ENCODE measurements at places on chromosomes 3 and 15.

GRCh38 chr3:45765958-45766357, 30.4 kb downstream of the SLC6A20 start:
- no peak for DNase-seq

- DNase-seq, result no peak
These were observed 51.5 kb downstream of the RPN1 start for GRCh38 chr3:128598884-128599664.

GRCh38 chr3:74787011-74787410, 172.6 kb upstream of the CNTN3 start:
- DNase-seq, result no peak

DNA sequence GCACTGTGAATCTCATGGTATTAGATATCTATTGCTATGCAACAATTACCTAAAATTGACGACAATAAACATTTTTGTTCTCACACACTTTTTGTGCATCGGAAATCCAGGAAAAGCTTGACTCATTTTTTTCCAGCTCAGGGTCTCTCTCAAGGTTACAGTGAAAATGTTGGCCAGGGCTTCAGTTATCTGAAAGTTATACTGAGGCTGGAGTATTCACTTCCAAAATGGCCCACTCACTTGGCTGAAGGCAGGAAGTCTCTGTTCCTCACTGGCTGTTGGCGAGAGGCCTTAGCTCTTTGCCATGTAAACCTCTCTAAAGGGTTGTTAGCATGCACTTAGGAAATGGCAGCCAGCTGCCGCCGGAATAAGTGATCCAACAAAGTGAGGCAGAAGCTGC, 41.4 kb downstream of the OSTN start:
- no peak for DNase-seq

- no peak for DNase-seq
These were observed 60.9 kb downstream of the UMPS start for GRCh38 chr3:124791142-124791541.

DNA sequence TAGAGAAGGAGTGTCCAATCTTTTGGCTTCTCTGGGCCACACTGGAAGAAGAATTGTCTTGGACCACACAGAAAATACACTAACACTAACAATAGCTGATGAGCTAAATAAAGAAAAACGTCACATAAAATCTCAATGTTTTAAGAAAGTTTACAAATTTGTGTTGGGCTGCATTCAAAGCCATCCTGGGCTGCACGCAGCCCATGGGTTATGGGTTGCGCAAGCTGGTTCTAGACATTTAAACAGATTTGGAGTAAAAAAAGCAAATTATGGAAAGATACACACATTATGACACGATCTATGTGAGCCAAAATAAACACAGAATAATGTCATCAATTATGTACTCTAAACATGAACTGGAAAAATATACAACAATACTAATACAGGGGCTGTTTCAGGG, 703.3 kb upstream of the LMCD1 start:
- DNase-seq, result no peak

DNA sequence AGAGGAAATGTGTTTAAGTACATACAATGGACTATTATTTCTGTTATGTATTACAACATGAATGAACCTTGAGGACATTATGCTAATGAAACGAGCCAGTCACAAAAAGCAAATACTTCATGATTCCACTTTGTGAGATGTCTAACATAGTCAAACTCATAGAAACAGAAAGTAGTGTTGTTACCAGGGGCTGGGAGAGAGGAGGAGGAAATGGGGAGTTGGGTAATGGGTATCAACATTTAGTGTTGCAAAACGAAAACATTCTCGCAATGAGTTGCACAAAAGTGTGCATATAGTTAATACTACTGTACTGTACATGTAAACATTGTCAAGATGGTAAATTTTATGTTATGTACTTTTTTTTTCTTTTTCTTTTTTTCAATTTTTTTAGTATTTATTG, 194.3 kb downstream of the IL5RA start:
- no peak for DNase-seq

GRCh38 chr3:46948830-46949671, 27.5 kb downstream of the CCDC12 start:
- DNase-seq, result peak; percentile 45

DNA sequence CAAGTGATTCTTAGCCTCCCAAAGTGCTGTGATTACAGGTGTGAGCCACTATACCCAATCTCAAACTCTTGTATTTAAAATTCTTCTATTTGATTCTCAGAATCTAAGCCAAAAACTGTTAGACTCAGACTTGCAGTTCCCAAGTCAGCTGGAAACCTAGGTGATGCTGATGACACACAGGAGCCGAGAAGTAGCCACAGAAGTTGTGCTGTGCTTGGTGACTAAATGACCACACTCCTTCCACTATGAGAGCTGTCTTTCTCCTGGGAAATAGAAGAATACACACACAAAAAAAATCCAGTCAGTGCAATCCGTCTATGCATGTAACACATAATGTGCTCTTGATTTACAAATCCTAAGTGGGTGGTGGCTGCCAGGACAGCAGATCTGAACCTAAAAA, 33.9 kb downstream of the ILDR1 start:
- no peak for DNase-seq

DNA sequence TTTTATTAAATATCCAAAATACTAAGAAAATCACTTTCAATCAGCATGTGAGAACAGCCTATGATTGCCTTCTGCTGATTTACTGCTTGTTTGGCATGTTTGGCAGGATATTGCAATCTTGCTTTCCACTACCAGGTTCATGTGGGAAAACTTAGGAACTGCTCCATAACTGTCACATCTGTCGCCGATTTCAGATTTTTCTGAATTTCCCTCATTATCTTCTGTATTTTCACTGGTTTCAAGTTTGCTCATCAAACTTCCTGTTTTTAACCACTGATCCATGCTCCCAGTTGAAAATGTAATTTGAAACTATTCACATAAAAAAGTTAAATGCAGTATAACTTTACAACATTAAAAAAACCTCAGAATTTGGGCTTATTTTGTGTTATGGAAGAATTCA, 93.0 kb downstream of the NFKBIZ start:
- DNase-seq, result no peak

DNA sequence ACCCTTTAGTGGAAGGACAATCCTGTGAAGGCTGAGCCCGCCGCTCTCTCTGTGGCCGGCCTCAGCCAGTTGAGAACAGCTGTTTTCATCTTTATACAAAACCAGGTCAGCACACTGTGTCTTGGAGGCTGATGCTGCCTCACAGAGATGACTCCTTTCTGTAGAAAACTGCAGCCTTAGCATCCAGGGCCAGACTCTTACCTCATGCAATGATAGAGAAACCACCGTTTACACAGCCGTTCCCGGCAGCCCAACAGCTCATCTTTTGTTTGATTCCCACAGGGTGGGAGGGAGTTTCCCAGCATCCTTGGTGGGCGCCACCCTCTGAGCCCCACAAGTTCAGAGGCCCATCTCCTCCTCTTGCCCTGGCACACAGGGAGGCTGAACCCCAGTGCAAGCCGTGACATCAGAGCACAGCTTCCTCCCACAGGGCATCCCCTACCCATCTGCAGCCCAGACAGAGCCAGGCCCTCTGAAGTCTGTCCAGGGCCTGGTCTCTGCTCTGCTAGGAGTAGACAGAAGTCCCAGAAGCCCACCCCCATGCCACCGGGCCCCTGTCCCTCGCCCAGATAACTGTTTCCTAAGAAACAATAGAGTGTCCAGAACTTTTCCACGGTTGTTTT, 105.0 kb downstream of the LRRK1 start:
- DNase-seq, result no peak

GRCh38 chr3:132279030-132279429, 38.2 kb upstream of the ACP3 start:
- no peak for DNase-seq

GRCh38 chr3:173007079-173007723, 133.8 kb downstream of the SPATA16 start:
- DNase-seq, result no peak

DNA sequence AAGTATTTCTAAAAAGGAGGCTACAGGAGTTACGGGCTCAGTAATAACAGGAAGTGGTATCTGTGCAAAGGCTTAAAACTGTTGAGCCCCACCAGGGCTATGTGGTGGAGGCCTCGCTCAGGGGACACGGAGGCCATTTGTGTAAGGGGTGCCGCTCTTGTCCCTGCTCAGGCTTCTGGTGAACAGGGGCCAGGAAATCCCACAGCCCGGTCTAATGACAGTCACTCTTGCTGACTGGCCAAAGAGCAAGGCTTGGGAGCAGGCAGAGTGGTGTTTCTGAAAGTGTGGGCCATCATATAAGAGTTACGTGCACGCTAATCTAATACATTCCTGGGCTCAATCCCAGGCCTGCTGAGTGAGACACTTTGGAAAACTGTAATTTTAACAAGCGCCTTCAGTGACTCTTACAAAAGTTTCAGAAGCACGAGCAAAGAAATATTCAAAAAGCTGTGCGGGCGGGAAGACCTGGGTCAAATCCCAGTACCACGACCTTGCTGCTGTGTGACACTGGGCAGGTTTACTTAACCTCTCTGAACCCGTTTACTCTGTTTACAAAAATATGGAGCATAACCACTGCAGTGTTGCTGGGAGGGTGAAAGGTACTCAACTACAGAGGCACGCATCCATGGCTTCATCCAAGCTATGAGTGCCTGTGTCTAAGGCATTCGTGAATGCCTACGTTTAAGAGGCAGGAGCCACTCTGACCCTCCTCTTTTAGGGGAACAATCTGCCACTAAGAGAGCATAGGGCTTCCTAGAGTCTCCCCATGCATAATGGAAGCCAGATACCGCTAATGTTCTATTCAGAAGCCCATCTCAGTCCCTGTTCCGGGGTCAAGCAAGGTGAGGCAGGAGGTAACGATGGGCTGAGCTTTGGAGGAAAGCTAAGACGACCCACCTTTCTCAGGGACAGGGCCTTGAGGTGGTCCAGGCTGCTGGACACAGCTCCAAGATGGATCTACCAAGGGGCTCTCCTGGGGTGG, 2.0 kb downstream of the ATP10A start:
- no peak for DNase-seq

DNA sequence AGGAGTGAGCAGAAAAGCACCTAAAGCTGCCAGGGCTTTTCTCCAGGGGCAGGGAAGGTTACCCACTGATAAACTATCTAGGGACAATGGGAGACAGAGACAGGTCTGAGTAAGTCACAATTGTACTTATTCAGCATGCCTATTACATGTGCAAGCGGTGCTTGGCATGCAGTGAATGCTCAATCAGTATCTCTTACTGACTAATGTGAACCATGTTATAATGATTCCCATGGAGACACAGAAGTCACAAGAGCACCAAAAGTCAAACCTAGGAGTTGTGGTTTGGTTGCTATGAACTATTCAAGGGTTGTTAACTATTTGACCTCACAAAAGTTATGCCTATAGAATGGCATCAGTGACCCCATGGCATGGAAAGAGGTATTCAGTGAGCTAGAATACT, 50.0 kb upstream of the RASGRP1 start:
- no peak for DNase-seq

- DNase-seq, result no peak
These were observed 165.4 kb upstream of the ARPP21 start for GRCh38 chr3:35473956-35474355.

DNA sequence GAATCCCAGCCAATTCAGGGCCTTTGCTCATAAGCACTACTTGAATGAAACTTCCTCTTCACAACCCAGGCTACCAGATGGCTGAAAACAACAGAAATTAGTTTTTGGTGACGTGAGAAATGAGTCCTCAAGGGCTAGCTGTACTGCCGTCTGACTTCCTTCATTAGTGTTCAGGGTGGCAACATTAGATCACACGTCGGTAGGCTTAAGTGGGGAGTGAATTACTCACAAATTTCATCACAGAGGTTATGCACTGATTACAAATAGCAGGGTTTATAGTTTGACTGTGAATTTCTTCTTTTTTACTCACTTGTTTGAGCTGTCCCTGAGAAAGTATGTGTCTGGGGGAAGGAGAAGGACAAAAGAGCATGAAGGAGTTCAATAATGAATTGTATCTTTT, 397.2 kb downstream of the GAP43 start:
- DNase-seq, result no peak

- no peak for DNase-seq
These were observed 479.8 kb downstream of the PLOD2 start for GRCh38 chr3:145681181-145681580.

- no peak for DNase-seq
These were observed 20.8 kb downstream of the UBE2E1 start for GRCh38 chr3:23826382-23827064.

DNA sequence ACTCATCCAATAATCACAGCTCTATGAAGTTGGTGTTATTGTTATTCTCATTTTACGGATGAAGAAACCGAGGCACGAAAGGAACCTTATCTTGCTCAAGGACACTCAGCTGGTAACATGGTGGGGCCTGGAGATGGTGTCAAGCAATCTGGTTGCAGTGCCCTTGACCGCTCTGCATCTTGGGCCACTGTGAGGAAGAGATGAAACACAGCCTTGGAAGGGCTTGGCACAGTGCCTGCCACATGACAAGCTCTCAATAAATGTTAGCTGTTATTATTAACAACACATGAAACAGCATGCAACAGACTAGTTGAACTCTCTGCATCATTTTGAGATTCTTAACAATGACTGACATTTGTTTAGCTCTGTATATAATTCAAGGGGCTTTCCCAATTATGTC, 10.1 kb upstream of the ITGA11 start:
- no peak for DNase-seq

Measured in RPMI8226 (cell line).